ENCODE measurements at places on chromosomes 5 and 9.
A peak's percentile ranks its signal among the peaks of the same experiment; 100 is the strongest.

DNA sequence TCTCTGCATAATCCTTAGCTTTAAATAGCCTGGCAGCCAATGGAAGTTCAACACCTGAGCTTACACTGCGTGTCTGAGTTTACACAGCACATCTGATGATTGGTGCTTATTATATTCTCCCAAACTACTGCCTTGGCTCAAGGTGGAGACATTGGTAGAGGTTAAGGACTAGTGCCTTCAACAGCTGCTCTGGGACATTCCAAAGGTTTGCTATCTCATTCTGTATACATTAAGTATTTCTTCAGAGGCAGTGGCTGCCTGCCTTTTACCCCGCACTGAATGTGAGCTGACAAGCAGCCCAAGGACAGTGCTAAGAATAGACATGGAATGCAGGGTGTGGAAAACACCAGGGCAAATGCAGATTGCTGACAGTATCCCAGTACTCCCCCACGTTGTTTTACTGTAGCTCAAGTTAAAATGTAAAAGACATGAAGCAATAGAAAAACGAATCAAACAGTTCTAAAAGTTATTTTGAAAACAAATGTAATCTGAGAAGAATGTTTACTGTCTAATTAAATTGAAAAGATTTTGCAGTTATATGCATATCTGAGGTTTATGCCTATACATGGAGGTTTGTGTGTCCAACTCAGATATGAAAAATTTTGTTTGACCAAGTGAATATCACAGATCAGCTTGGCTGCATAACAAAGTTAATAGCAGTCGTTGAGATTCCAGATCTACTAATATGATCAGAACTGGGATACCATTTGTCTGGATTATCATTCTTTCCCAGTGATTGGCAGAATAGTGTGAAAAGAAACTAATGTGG is 1.8 kb downstream of the HSPB3 start:
- peak; percentile 95 for DNase-seq

GRCh38 chr5:14142827-14143545 is at the start of gene TRIO:
TRIO (plus strand) TSS chr5:14143342; CDS start chr5:14143726, 384 bp downstream.
- peak; percentile 94 for DNase-seq

- DNase-seq: no peak
These were observed 547.0 kb downstream of the PDE4D start for GRCh38 chr5:59346514-59346913.

DNA sequence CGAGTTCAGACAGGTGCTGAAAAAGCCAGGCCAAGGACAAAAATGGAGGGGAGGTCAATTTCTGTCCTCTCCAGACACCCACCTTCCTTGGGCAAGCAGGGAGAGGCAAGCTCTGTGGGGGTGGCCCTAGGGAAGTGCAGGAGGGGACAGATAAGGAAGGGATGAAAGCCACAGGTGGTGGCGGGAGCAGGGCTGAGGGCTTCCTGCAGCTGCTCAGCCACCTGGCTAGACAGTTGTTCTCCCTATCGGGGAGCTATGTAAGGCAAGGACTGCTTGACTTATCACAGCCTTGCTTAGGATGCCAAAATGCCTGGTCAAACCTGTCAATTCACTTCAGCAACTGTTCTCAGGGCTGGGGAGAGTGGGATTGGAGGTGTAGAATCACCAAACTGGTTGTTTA is 266.1 kb downstream of the ZSWIM6 start:
- DNase-seq: no peak

DNA sequence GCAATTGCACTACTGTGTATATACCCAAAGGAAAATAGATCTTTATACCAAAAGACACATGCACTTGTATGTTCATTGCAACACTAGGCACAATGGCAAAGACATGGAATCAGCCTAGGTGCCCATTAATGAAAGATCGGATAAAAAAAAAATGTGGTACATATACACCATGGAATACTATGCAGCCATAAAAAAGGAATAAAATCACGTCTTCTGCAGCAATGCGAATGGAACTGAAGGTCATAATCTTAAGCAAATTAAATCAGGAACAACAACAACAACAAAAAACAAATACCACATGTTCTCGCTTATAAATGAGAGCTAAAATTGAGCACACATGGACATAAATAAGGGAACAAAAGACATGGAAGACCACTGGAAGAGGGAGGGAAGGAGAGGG is 266.7 kb upstream of the CDH18 start:
- DNase-seq: no peak

- DNase-seq: no peak
These were observed 41.2 kb upstream of the BARX1 start for GRCh38 chr9:93996367-93996766.

- DNase-seq: no peak
These were observed 106.0 kb upstream of the KIF2A start for GRCh38 chr5:62199792-62200716.

DNA sequence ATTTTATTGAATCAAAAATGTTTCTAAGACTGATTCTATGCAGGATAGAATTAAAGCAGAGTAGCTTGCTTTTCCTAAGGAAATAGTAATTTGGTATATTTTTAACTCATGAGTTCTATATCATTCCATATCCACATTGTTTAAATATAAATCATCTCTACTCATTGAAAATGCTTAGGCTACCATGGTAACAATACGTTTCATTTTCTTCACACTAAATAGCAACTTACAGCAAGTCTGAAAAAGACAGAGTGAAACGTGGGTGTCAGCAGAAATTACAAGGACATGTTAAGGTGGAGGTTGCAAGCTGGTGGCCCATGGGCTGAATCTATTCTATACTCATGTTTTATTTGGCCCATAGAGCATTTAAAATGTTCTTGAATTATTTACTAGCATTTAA is 487.9 kb downstream of the ARHGEF28 start:
- DNase-seq: no peak

GRCh38 chr5:79474367-79475151 is 39.4 kb downstream of the HOMER1 start:
- peak; percentile 7 for DNase-seq

- no peak for DNase-seq
These were observed 416.4 kb downstream of the TLE4 start for GRCh38 chr9:79988126-79988525.

DNA sequence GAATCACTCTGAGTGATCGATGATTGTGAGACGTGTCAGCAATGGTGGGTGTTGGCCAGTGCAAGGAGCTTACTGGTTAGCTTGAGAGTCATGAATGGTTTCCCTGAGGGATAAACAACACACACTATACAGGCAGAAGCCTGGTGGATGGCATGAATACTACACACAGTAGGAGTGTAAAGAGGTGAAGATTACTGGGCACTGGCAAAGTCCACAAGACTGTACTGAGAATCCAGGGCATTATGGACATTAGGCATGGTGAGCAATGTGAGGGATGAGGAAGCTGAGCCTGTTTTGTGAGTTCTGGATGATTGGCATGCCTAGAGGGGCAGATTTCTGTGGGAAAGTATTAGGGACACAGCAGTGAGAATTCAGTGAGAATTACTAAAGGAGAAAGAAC is 71.3 kb downstream of the KDM4C start:
- DNase-seq: peak; percentile 18

- no peak for DNase-seq
These were observed 252.4 kb upstream of the IRX1 start for GRCh38 chr5:3343211-3343610.

DNA sequence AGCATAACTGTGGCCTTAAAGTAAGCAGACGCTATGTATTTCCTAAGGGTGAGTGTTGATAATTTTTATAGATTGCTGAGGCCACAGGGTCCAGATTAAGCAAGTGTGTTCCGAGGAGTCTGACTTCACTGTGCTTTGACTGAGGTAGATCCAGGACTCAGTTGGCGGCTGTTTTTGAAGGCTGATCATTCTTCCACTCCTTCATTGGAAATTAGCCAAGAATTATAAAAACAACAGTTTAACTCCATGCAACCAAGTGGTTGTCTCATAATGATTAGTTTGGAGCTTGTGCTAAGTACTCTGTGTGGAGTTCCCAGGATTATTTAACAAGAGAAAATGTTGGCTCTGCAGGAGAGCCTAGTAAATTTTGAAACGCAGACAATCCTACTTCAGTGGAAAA is 19.1 kb downstream of the IQGAP2 start:
- DNase-seq: no peak

- DNase-seq: peak; percentile 54
These were observed 75.0 kb upstream of the TRIO start for GRCh38 chr5:14068136-14068535.

DNA sequence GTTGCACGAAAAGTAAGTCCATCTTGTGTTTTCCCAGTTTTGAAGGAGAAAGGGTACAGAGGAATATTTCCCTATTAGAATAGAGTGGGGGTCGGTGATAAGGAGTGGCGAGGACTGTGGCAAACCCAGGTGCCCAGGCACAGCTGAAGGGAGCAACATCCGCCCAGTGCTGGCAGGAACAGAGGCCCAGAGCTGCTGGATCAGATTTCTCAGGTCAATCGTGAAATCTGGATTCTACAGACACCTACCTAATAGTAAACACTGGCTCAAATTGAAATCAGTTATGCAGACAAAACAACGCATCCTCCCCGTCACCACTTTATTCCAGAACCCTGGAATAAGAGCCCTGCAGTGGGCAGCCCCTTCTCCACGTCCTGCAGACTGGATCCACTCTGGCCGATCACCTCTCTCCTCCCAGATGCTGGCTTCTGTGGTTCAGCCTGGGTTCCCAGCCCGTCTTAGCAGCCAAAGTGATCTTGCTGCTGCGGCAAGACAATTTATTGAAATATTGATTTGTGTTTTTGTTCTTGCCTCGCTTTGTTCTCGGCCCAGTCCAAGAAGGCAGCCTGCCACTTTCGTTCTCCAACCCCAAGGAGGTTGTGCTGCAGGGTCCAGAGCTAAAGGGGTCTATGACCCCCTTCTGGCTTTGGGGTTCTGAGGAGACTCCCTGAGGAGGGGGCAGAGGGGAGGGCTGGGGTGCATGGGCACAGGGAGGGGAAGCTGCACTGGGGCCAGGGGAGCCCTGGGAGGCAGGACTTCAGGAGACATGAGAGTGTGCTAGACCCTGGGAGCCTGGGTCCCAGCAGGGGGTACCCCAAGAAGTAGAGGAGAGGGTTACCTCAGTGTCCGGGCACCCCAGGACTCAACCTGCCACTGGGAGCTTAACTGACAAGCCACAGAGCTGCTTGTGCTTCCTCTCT is 103.3 kb downstream of the ZNF354C start:
- DNase-seq: no peak

DNA sequence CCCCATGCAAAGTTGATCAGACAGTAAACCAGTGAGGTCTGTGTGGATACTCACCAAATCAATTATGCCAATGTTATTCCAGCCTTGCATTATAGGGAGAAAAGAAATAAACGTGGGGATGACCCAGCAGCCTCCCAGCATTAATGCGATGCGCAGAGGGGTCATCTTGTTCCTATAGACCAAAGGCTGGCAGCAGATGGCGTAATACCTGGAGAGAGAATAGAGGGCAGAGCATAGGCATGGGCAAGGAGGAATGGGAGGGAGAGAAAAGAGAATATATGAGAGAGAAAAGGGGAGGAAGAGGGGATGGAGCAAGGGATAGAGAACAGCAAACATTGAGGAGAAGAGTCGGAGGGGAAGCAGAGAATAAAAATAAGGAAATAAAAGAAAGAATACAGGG is 131.2 kb downstream of the HTR4 start:
- DNase-seq: no peak

DNA sequence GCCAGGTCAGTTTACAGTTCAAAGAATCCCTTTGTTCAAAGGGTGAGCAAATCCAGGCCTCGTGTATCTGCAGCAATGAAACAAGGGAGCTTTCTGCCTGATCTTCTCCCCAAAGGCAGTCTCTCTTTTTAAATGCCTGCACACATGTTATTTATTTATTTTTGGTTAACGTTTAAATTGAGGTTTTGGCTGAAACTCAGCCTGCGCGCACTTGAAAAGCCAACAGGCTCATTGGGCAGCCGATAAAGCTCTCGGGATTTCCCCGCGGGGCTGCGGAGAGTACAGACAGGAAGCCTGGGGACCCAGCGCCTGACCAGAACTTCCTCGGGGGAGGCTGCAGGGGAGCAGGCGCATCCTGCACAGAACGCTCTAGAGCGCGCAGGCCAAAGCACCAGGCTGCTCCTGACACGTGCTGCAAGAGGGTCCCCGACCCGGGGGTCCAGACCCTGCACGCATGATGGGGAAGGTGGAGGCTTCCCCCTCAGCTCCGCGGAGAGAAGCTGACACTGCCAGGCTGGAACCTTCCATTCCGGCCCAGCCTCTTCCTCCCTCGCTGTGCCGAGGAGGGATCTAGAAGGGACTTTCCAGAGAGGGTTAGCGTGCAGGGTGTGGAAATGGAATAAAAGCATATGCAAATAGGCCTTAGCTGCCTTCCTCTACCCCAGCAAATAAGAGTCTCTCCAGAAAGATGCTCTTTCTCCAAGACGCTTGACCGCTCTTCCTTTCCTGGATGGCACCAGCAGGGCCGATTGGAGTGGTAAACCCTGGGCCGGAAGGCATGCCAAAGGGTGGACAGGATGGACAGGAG is 46.1 kb downstream of the PTTG1 start:
- DNase-seq: peak; percentile 89

DNA sequence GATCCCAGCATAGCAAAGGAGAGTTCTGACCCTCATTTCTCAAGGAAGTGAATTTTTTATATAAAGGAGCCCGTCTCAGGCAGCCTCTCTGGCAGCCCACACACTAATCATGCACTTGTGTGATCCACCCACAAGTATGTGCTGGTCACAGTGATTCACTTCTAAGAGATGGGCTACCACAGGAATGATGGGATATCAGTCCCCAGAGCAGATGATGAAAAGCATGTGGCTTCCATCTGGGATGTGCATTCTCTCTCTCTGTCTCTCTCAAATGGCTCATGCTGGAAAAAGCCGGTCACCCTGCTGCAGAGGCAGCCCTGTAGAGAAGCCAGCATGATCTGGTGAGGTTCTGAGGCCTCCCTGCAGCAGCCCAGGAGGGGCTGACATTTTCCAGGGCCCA is 74.2 kb upstream of the ADCY2 start:
- DNase-seq: peak; percentile 97

- DNase-seq: peak; percentile 86
These were observed 136.5 kb downstream of the CDK5RAP2 start for GRCh38 chr9:120443489-120443888.

DNA sequence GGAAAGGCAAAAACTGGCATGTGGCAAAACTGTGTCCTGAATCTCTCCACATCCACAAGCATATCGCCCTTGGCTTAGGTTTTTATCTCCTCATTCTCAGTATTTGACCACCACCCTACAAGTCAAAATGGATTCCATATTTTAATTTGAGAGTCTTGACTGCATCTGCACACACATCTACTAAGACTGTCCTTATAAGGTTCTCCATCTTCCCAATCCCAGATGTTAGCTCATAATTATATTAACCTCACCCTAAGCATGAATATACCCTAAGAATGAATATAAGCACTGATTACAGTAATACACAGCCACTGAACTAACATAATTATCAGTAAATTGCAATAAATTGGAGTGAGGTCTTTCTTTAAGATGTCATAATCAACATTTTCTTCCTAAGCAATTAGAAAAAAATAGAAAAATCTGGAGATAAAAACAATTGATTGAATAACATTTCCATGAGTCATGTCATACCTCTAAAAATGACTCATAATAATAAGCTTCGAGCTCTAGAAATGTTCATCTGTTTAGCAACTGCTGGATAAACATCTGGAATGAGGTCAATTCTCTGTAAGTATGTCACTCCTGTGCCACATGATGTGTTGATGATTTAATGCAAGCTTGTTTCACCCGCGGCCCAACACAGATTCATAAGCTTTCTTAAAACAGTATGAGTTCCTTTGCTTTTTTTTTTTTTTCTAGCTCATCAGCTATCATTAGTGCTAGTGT is 39.9 kb upstream of the PAM start:
- peak; percentile 80 for DNase-seq

Data from EH (cell line).